Epithelial cell of proximal tubule (primary cell): ENCODE measurements at places on chromosomes 2 and 18. TPM values are rescaled to one million over a fixed set of nuclear protein-coding genes. Genes with fewer than 3 reads are reported as not detected.

The NOSTRIN gene
- 0.36 and 3.1 TPM in 2 replicates for total RNA-seq

The DUSP2 gene
- 4.4 and 5.4 TPM in 2 replicates for total RNA-seq

GRCh38 chr2:145383961-145384360, 864.0 kb upstream of the ZEB2 start:
- DNase-seq: no peak

DNA sequence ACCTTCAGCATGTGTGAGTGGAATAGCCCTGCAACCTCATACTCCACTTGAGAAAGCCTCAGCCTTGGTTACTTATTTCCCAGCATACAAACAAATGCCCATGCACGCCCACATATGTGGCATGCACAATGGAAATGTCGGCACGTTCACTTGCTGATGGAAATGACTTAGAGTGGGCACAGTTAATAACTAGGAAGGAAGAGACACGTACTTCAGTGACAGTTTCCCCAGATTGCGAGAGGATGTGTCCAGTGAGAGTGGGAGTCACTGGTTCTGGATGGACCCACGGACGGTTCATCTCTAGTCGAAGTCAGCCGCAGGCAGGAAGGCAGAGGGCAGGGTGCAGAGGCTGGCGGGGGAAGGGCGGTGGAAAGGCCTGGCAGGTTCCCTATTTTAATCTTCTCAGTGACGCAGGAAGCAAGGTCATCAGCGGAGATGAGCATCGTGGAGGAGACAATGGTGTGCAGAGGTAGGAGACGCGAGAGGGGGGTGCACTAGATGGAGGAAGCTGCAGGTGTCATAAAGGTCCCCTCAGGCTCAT, 350.7 kb upstream of the MYT1L start:
- DNase-seq: no peak

The C2orf68 gene
- total RNA-seq: 9.9 and 16.5 TPM in 2 replicates

- no peak for DNase-seq
These were observed 38.0 kb upstream of the ERMN start for GRCh38 chr2:157363612-157364101.

DNA sequence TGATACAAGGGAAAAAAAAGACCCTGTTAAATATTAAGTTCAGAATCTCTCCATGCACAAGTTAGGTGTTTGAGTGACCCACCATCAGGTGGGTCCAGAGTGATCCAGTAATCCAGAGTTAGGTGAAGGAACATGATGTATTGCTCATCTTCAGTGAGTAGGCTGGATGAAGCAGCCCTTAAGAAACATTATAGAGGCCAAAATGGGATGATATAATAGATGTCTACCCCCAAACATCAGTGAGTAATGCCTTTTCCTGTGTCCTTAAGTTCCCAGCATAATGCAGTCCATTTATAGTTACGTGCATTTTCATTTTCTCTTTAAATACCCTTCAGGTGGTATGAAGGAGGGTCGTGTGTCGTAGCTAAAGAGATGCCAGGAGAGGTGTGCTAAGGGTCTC, 89.6 kb downstream of the MAP4K4 start:
- DNase-seq: no peak

GRCh38 chr2:51711766-51712165, 679.8 kb upstream of the NRXN1 start:
- DNase-seq: no peak

- no peak for DNase-seq
These were observed 1898.8 kb upstream of the PIK3C3 start for GRCh38 chr18:40056079-40056692.

GRCh38 chr2:232133078-232133477, 171.6 kb downstream of the DIS3L2 start:
- DNase-seq: no peak

GRCh38 chr2:56021579-56021978, 98.0 kb upstream of the EFEMP1 start:
- DNase-seq: no peak

The KIF1A gene
- total RNA-seq: 35.4 and 69.2 TPM in 2 replicates

The KATNAL2 gene
- 0.06 and 0.22 TPM in 2 replicates for total RNA-seq

DNA sequence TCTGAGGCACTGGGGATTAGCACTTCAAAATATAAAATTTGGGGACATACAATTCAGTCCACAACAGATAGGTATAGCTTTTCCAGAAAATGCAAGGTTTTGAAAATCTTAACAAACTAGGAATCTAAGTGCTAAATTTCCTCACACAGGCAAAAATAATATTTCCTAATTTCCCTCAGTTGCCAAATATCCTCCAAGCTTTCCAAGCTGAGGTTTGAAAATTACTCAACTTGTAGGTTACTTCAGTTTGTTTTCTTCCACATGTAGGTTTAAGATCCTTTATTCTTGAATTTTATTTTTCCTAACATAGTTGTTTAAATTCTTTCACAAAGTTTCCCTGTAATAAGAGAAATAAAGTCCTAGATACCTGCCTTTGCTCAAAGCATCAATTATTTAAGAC, 192.9 kb upstream of the NRXN1 start:
- DNase-seq: no peak

The BMP10 gene
- total RNA-seq: not detected in 2 replicates

DNA sequence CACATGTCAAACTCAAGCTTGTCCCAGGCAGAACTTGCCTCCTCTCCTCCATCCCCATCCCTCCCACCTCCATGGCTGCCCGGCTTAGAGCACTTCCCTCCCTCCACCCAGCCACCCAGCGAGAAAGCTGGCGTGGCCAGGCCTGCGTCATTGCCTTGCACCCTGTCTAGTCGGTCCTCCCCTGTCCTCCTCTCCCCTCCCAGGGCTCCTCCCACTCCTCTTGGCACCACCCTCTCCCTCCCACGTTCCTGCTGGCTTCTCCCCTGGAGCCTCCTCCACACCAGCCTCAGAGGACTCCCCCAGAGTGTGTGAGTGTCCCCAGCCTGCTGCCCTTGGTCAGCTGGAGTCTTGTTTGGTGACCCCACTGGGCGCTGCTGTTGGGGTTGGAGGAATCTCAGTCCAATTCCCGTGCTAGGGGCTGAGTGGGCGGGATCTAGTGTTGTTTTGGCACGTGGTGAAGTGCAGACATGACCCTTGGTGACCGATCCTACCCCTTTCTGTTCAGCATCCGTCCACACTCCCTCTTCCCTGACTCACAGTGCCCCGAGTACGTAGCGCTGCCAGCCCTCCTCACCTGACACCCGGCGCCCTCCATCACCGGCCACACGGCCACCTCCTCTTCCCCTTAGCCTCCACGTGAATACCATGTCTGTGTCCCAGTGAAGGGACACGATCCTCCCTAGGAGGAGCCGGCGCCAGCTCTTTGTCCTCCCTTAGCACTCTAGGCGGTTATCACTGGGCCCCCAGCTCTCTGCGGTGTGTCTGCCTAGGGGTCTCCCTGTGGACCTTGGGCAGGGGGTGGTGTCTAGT, 41.4 kb downstream of the ATP6V1C2 start:
- no peak for DNase-seq

- DNase-seq: no peak
These were observed 311.1 kb downstream of the TXNL1 start for GRCh38 chr18:56327191-56327885.

DNA sequence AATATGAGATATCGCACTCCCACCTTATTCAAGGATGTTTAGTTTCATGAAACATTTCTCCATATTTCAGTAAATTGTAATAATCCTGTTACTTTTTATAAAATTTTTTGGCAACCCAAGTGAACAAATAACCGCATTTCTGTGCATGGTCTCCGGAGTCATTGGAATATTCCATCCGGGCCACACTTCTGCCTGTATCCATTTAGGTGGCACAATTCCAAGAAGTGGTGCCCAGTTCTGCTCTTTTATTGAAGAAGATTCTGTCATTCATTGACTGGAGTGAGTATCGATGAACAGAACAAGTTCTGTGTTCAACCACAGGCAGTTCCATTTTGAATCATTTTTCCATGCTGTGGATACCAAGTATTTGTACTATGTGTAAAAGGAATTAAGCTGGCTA, 26.6 kb upstream of the ICOS start:
- DNase-seq: no peak

GRCh38 chr18:21741562-21742314, 1.1 kb downstream of the MIB1 start:
- no peak for DNase-seq

DNA sequence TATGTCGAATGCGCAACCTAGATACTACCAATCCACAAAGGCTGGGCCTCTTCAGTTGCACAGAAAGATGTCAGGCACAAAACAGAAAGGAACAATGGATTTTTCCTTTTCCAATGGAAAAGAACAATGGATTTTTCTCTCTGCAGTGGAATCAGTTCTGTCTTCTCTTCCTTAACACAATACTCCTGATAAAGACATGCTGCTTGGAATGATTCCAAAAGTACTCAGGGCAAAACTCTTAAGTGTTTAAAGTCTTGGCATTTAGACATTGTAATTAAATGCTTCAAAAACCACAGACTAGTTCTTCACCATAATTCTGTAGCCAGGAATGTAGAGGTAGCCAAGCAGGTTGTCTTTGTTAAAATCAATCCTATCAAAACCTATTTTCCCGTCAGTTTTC, 46.7 kb upstream of the FLACC1 start:
- DNase-seq: no peak

The TNFRSF11A gene
- total RNA-seq: 0.80 and 4.2 TPM in 2 replicates

The BBS5 gene
- 3.6 and 4.3 TPM in 2 replicates for total RNA-seq

The IGFBP2 gene
- total RNA-seq: 409 and 423 TPM in 2 replicates

DNA sequence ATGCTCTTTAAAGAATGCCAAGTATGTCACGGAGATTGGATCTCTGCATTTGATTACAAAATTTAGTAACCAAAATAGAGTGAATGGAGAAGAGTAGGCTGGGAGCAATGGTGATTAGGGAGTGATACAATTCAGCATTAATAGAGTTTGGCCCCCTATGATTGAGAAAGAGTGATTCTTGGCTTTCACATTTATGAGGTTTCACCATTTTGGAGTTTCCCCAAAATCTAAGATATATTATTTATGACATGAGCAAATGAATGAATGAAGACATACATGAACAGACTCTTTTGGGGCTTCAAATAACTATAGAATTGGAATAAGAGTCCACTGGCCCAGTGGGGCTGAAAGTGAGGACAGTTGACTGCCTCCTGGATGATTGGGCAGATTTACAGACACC, 255.2 kb downstream of the LPIN1 start:
- DNase-seq: no peak

DNA sequence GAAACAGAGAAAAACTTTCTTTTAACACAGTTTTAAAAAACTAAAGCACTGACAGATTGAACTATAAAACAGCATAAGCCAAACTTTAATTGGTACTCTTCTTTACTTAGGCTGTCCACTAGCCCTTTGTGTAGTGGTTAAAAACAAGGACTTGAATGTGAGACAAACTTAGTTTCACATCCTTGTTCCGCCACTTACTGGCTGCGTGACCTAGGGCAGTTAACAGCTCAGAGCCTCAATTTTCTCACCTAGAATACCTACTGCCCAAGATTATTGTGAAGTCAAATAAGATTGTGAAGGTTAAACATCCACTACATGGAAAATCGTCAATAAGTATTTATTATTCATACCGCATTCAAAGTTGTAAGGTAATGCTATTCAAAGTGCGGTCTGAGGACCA, 2.0 kb downstream of the WDR35 start:
- DNase-seq: no peak

DNA sequence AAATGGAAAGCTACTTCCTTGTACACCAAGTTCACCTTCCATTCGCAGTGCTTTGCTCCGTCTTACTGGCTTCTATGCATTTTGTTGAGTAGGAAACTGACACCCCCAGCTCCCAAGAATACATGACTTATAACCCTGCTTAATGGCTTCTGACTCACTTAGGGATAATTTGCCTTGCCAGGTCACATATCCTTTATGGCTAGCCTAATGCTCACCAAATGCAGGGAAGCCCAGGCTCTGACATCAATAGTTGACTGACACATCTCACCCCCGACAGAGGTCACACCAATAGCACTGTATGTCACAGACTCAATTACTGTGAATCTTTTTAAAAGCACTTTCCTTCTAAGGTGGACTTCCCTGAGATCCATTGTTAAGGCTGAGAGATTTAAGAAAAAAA, 147.2 kb downstream of the DTNA start:
- DNase-seq: no peak

The TXNDC2 gene
- not detected in 2 replicates for total RNA-seq

DNA sequence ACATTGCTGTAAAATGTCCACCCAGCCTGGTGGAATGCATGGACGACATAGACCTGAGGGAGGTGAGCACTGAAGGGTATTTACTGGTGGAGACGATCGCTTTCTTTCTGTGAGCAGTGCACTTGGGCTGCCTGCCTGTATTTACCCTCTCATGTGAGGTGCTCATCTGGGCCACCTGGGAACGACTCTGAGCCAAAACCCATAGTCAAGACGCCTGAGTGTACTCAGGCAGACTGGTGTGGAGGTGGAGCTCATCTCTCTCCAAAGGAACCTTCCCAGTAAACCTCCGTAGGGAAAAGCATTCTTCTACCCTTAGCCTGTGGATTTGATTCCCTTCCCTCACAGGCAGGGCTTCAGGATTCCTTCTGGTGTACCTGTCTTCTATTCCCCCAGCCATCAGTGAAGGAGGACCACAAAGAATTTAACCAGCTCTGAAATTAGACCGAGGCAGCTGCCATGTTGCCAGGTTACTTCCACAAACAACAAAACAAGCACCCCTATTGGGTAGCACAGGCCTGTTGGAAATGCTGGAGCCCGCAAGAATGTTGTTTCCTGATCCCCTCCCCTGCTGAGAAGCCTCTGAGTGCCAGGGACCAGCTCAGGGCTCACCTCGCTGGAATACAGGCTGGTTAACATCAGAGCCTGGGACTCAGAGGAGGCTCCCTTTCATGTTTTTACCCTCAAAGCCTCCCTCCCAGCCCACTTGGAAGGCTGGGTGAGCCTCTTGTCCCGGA, 47.5 kb upstream of the TXNDC2 start:
- peak; percentile 39 for DNase-seq

The MYO1B gene
- 66.5 and 69.6 TPM in 2 replicates for total RNA-seq

DNA sequence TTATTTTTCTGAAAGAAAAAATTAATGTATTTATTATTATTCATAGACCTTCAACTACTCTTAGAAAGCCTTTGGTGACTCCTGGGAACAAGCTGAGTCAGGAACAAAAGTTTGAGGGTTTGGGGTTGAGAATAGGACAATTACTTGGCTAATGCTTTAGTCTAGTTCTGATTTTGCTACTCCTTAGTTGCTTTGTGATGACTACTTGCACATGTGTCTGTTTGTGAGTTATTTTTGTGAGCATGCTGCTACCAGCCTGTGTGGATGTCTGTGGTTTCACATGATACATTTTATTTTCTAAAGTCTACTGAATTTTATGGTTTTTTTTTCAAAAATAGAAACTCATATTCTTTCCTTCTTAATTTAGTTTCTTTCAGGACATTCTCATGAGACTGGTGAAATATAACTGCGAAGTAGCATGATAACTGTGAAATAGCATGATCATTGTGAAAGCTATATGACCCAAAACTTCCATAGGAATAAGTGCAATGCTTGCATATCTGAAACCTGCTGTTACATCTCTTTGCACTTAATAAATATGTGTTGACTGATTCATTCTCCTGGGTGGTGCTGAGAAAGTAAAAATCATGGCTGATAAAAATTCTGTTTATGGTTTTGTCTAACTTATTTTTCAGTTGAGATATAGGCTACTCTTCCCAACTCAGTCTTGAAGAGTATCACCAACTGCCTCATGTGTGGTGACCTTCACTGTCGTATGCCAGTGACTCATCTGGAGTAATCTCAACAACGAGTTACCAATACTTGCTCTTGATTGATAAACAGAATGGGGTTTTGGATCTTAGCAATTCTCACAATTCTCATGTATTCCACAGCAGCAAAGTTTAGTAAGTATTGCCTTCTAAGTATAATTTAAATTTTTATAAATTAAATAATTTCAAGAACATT, 17.9 kb upstream of the IL18R1 start:
- no peak for DNase-seq
